Amniotic stem cell (primary cell): ENCODE measurements at places on chromosomes 13 and 19.

- no peak for DNase-seq
Measured at GRCh38 chr13:23579896-23580683, 9.9 kb downstream of the TNFRSF19 start.

DNA sequence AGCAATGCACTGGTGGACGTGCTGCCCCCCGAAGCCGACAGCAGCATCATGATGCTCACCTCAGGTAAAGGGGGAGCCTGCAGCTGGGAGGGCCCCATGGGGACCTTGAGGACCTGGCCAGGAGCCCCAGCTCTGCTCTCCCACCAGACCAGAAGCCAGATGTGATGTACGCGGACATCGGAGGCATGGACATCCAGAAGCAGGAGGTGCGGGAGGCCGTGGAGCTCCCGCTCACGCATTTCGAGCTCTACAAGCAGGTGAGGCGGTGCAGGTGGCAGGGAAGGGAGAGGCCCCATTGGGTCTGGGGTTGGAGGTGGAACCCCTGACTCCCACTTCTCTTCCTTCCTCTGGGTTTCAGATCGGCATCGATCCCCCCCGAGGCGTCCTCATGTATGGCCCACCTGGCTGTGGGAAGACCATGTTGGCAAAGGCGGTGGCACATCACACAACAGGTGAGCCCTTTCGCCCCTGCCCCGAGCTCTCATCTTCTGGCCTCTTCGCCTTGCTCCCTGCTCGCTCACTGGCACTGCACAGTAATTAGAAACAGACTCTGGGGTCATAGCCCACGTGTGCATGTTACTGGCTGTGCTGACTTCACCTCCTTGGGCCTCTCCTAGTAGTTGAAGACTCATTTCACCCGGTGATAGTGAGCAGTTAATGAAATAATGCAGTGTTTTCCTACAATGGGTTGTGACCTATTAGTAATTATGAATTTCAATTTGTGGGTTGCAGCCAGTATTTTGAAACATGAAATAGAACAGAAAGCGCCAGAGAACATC is 3.6 kb downstream of the PSMC4 start:
- DNase-seq, result no peak

GRCh38 chr13:105219651-105220050 is 1315.8 kb downstream of the EFNB2 start:
- DNase-seq, result no peak

- DNase-seq, result no peak
Measured at GRCh38 chr13:25167382-25168174, 4.5 kb downstream of the AMER2 start.

DNA sequence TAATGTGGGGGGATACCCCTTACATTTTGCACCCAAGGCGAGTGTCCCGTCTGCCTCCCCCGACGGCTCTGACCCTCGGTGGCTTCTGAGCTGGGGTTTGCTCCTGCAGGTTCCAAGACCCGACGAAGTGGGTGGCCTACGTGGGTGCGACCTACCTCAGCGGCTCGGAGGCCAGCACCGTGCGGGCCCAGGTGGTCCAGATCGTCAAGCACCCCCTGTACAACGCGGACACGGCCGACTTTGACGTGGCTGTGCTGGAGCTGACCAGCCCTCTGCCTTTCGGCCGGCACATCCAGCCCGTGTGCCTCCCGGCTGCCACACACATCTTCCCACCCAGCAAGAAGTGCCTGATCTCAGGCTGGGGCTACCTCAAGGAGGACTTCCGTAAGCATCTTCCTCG is 19.1 kb downstream of the TIMM13 start:
- no peak for DNase-seq

- DNase-seq, result peak; percentile 76
Measured at GRCh38 chr19:45439569-45440258, 16.0 kb upstream of the ERCC1 start.
